Effector CD4-positive, alpha-beta T cell (primary cell): ENCODE measurements at places on chromosomes 5 and 9.

- peak; percentile 10 for DNase-seq
Measured at GRCh38 chr5:174327317-174327864, 281.9 kb downstream of the NSG2 start.

GRCh38 chr5:135028791-135029476, 5.1 kb downstream of the PITX1 start:
- no peak for DNase-seq

DNA sequence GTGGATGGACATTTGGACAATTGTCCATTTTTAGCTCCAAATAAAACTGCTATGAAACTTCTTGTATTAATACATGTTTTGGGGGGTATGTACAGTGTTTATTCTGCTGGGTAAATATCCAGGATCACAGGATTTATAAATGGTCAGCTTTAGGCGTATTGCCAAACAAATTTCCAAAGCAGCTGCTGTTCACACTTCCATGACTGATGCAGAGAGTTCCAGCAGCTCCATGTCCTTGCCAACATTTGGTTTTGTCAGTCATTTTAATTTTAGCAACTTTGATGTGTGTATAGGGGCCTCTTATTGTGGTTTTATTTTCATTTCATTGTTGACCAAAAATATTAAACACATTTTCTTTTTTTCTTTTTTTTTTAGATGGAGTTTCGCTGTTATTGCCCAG, 9.8 kb upstream of the SUSD1 start:
- no peak for DNase-seq

GRCh38 chr5:103526164-103526915, 36.2 kb downstream of the NUDT12 start:
- DNase-seq: no peak

DNA sequence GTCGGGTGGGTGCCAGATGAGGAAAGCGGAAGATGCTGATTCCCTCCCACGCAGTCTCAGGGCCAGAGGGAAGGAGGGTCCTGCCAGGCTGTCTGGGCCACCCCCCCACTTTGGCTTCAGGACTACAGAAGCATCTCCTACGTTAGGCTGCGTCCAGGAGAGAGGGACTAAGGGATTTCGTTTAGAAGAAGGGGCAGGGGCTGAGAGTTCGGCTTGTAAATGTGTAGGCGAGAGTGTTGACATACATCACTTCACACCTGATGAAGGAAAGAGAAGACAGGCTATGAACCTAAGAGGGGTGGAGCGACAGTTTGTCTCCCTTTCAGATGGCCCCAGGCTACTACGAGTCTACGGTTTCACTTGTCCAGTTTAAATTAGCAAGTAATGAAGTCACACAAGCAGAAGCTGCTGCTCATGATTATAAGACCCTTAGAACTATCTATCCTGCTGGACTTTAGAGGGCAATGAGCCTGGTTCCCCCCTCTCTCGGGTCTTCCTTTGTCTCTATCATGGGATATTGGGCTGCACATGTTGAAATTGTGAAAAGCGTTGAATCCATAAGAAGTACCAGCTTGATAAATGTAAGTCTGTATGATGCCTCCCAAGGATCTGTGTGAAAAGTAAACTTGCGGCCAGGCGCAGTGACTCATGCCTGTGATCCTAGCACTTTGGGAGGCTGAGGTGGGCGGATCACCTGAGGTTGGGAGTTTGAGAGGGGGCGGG, 193.0 kb downstream of the AOPEP start:
- DNase-seq: no peak

DNA sequence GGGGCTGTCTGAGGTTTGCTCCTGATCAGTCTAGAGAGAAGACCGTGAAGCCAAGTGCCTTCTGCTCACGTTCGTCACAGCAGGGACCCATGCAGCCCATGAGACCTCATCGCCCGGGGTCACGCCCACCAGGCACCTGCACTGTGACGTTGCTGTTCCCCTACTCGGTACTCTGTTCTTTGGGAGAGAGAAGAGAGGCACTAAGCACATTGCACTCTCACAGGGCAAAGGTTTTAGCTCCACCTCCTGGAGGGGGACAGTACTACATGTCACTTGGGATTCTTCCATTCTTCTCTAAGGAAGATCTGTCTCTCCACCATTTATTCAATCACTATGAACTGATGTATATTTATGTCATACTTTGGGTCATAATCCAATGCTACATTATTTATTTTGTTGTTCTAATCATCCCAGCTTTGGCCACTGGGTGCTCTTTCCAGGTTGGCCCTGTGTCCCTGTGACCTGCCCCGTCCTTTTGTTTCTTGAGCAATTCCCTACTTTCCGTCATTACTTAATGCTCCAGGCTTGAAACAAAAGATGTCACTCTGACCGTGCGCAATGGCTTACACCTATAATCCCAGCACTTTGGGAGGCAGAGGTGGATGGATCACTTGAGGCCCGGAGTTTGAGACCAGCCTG, 31.4 kb upstream of the BRD3 start:
- peak; percentile 51 for DNase-seq

DNA sequence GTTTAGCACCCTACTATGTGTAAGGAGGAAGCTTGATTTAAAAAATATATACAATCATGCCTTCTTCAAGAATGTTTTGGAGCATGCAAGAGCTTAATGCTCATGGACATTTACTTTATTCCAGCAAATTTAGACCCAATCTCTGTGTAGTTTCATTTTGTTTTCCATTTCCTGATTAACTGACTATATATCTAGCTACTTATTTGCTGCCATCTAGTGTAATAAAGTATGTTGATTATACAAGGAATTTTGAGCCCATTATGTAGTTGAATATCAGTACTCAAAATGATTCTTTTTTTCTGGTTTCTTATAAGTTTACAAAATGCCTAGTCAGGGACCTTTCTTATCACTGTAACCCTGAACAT, 100.0 kb upstream of the CCDC152 start:
- no peak for DNase-seq
